ENCODE measurements at places on chromosomes 2 and 18.

DNA sequence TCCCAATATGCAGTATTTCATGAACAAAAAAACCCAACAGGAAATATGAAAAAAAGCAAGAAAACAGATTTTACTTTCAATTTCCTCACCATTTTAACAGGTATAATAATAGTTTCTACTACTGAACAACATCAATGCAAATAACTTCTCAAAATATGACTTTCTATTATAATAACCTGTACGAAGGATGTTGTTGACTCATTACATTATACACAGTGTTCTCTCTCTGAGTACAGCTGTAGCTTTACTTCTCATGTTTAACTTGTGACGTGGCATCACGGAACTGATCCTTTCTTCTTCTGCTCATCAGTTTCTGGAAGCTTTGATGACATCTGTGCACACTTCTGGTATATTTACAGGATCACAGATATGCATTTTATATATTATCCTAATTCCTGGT, 40.0 kb downstream of the FAM228A start:
- no peak for DNase-seq

- DNase-seq = no peak
Observed at GRCh38 chr18:8978394-8978793, 124.1 kb upstream of the NDUFV2 start.

- DNase-seq = peak; percentile 20
Observed at GRCh38 chr18:57433934-57434535, 1.1 kb upstream of the ONECUT2 start.

GRCh38 chr2:65076345-65076710, 20.1 kb downstream of the CEP68 start:
- DNase-seq = no peak

GRCh38 chr2:234625626-234626250, 128.9 kb upstream of the ARL4C start:
- no peak for DNase-seq

DNA sequence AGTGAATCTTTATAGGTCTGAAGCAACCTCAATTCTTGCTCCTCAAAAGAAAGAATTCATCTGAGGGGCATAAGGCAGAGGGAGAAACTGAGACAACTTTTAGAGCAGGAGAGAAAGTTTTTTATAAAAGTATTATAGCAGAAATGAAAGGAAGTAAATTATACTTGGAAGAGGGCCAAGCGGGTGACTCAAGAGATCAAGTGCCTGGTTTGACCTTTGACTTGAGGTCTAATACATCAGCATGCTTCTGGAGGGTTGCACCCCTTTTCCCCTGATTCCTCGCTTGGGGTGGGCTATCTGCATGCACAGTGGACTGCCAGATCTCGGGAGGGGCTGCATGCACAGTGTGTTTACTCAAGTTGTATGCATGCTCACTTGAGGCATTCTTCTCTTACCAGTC, 268.5 kb upstream of the LRATD1 start:
- DNase-seq = no peak

GRCh38 chr2:150319658-150320555, 167.6 kb downstream of the RND3 start:
- no peak for DNase-seq

DNA sequence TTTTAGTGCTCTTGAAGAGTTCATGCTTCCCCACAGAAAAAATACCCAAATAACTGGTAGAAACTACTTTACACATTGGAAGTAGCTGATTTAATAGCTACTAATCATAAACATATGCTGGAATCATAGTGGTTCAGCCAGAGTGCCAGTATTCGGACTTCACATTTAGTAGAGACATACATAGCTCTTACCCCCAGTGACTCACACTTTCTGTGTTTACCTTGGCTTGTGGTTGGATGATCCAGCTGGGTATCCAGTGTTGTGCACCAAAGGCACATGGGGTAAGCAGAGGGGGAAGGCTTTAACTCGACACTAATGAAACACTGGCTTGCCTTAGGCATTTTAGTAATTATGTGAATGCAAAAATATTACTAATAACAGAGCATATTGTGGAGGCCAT, 18.1 kb downstream of the ARHGAP28 start:
- DNase-seq = no peak

GRCh38 chr18:27921392-27921791, 255.5 kb downstream of the CDH2 start:
- DNase-seq = no peak

- DNase-seq = no peak
Observed at GRCh38 chr2:188580738-188581137, 289.1 kb downstream of the GULP1 start.

GRCh38 chr2:23291239-23291638, 93.7 kb upstream of the KLHL29 start:
- peak; percentile 8 for DNase-seq

DNA sequence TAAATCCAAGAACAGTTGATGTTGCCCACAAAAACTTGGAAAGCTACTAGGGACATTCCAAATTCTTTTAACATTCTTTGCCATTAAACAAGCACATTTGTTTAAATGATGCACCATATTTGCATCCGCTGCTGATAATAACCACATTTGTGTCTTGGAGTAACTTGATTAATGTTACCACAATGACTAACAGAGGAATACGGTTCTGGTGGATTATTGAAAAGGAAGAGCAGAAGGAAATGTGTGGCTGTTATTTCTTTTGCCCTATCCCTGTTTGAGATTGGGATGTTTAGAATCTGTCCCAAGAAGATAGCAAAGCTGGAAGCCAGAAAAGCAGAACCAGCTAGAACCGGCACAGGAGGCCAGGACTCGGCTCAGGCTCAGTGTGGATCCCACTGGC, 39.2 kb upstream of the RASGRP3 start:
- peak; percentile 88 for DNase-seq
